COLO829 (cell line): ENCODE measurements at places on chromosomes 2 and 18.
A peak's percentile ranks its signal among the peaks of the same experiment; 100 is the strongest.

GRCh38 chr2:199057936-199058335, 399.8 kb downstream of the SATB2 start:
- DNase-seq = no peak

- no peak for DNase-seq
Observed at GRCh38 chr2:120804459-120804858, 68.8 kb downstream of the GLI2 start.

GRCh38 chr2:48221846-48222516, 308.0 kb upstream of the STON1 start:
- no peak for DNase-seq

DNA sequence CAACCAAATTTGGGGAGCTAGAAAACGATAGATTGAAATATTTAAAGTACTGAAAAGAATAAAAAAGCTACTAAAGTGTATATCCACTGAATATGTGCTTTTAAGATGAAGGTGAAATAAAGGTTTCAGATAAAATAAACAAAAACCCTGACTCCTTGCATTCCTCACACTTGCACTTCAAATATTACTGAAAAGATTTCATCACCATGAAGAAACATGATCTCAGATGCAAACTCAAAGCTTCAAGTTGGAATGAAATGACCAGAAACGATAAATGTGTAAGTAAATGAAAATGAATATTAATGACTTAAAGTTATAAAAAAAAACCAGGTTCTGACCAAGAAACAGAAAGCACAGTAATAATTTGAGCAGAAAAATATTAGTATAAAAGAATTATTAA, 1246.0 kb upstream of the ACVR2A start:
- DNase-seq = no peak

DNA sequence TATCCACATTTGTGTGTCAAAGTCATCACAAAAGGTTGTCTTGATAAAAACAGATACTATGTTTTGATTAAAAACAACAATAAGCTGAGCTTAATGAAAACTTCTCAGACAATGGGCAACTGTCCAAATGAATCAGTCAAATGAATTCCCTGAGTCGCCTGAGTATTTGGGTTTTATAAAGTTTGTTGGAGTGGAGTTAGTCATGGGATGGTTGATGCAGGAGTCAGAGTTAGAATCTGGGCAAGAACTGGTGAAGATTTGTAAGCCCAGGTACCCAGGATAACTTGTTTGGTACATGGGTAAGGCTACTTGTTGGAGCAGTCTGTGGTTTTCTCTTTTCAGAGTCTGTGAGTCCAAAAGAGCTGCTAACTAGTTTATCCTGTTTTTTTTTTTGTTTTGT, 34.4 kb upstream of the RAPGEF4 start:
- DNase-seq = peak; percentile 34

GRCh38 chr2:136486115-136486514, 279.2 kb upstream of the THSD7B start:
- no peak for DNase-seq

DNA sequence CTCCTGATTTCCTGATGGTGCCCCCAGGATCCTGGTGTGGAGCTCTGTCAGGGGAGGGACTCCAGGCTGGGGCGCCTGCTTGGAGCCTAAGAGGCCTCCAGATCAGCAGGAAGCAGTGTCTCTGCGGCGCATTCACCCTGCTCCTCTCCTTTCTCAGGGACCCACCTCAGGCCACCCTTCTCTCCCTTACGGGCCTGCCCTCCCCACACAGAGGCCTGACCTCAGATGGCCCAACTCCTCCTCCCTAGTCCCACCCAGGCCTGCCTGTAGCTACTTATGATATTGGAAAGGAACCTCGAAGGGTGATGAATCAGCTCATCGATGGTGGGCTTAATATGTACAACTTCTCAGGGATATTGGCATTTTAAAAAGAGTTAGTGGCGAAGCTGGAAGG, 10.6 kb downstream of the TMEM37 start:
- no peak for DNase-seq

DNA sequence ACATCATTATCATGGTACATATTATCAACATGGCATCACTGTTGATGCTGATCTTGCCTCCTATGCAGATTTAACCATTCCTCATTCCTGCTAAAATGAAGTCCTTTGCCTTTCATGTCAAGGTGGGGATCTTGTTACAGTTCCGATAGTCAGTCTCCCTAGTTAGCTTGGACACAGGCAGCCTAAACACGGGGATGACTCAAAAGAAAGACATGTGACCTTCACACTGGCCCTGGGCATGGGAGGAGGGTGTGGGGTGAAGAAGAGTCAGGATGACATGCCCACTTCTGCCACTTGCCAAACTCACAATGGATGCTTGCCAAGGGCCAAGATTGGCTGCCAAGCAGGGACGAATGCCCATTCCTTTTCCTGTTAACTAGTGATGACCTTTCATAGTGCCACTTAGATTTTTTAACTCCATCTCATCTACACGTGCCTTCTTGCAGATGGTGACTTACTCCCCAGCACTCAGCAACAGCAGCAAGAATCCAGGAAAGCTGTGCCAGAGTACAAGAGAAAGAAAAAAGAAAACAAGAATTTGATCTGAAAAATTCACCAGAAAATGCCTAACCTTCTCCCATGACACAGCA, 13.9 kb upstream of the SLC1A4 start:
- DNase-seq = peak; percentile 69

GRCh38 chr2:102034683-102035548, 43.2 kb downstream of the IL1R2 start:
- DNase-seq = no peak

GRCh38 chr2:70705160-70705850, 62.7 kb downstream of the ADD2 start:
- no peak for DNase-seq

DNA sequence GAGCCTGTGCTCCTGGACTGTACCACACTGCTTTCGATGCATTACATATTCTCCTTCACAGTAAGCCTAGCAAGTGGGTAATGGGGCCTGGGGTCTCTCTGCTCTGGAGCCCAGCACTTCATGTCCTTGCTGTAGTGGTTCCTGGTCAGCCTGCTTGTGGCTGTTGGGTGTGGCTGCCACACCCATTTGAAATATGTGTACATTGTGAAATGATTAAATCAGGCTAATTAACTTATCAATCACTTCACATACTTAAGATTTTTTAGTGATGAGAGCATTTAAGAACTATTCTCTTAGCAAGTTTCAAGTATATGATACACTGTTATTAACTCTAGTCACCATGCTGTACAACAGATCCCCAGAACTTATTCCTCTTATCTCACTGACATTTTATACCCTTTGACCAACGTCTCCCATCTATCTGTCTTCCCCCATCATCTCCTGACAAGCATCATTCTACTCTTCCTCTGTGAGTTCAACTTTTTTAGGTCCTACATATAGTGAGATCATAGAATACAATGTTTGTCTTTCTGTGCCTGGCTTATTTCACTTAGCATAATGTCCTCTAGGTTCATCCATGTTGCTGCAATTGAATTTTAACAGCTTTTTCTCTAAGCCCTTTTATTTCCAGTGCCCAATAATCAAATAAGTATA, 92.1 kb downstream of the LYPD6 start:
- DNase-seq = no peak

DNA sequence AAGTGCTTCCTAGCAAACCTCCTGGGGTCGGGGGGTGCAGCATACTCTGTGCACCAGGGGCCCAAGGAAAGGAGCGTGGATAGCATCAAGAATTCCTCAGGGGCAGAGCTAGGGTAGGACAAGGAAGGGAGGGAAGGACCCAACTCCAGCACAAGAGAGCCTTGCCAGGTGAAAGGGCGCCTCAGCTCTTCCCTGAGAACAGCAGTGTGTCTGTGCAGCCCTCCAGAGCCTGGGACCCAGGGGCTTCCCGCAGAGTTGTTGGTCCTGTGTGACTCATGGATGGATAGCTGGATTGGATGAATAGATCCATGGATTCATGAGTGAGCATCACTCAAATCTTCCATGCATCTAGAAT, 175.4 kb downstream of the SMAD2 start:
- DNase-seq = no peak

GRCh38 chr2:33441235-33441810, 35.1 kb upstream of the RASGRP3 start:
- DNase-seq = peak; percentile 63

DNA sequence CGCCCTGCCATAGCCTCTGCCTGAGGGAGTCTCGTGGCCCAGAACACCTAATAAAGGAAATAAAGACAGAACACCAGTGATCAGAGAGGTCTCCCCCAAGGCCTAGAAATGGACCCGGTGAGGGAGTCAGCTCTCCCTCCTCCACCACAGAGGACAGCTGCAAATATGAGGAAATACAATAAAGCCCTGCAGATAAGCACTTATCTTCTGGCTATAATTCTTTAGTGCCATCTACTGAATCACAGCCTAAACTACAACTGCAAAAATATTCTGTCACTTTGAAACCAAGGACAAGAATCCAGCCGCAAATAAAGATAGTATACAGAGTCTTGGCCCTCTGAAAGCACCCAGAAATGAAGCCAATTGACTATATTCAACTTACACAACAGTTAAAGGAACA, 42.4 kb upstream of the TACR1 start:
- DNase-seq = no peak

DNA sequence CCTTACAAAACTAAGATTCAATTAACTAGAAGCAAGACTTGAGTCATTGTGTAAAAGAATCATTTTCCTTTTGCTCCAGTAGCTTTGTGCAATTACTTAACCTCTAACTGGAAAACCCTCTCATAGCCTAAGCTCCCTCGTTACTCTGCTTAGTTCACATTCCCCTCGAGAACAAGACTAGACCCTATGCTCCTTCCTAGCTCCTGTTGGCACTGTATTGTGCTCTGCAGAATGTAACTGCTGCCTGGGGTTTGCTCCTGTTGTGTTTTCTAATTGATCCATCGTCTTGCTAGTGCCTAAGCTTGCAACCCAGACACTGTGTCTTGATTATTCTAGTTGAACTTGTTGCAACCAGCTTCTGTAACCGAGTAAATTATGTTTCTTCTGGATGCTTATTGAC, 347.0 kb downstream of the ZNF804A start:
- no peak for DNase-seq

GRCh38 chr2:219291910-219292490, 12.8 kb downstream of the DNAJB2 start:
- DNase-seq = no peak

- DNase-seq = no peak
Observed at GRCh38 chr18:2776601-2777000, 70.2 kb upstream of the EMILIN2 start.

DNA sequence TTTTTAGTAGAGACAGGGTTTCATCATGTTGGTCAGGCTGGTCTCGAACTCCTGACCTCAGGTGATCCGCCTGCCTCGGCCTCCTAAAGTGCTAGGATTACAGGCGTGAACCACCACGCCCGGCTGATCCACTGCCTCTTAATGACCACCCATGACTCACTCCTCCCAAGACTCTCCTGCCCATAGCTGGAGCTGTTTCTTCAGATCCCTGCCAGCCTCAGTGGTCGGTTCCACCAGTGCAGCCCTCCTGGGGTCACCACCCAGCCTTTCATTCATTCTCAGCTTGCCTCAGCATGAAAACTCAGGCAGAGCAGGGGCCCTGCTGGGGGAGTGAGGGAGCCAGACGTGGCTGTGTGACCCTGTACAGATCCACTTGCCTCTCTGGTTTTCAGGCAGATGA, 12.5 kb downstream of the KCNIP3 start:
- DNase-seq = no peak

DNA sequence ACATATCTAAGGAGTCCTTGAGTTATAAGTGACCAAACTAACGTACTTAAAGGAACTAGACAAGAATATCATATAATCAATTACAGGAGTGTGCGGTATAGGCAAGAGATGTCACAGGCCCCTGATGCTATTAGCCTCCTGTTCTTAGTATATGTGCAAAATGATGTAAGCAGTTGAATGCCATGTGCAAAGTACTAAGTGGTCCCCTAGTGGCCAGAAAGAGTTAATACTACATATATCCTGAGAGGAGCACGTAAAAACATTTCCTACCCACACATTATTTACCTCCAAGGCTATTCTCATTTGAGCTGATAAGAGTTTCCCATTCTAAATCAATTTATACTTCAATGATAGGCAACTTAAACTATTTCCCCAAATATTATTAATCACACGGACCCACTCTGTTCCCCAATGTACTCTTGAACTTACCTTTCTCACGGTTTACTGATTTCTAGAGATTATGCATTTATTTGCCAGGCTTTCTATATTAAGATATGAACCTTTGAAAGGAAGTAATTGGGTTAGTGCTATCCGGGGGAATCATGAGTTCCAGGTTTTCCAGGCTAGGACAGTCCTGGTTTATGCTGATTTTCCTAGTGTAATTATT, 158.0 kb upstream of the KLHL14 start:
- peak; percentile 39 for DNase-seq

DNA sequence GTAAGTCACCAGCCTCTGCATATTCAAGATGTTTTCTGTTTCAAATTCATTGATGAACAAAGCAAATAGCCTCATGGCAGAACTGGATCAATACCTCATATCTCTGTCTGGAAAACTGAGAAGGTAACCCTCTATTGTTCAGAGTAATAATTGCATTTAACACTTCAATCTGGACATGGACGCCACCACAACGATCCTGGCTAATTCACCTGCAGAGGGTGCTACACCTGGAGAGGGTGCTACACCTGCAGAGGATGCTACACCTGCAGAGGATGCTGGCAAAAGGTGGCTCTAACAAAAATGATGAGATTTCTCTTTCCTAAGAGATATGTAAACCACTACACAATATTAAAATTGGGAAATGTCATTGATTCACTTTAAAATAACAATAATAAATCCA, 183.1 kb upstream of the HNRNPA3 start:
- no peak for DNase-seq

GRCh38 chr2:155498106-155498505, 799.6 kb downstream of the KCNJ3 start:
- DNase-seq = no peak

DNA sequence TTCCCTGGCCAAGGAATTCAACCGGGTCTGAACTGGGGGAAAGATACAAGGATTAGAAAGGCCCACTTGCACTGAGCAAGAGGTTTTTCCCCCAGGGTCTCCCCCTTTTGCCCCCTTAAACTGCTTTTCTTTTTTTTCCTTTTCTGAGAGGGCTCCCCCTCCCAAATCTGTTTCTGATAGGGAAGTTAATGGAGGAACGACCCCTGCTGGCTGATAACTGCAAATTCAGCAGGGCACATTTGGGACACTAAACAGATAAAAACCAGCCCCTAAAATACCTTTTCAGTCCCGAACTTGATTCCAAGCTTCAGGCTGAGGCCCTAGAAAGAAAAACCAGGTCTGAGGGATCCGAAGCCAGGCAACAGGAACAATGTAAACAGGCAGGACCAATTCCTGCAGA, 1012.4 kb upstream of the CRIM1 start:
- no peak for DNase-seq

GRCh38 chr2:160042054-160042453, 20.4 kb downstream of the PLA2R1 start:
- DNase-seq = no peak

DNA sequence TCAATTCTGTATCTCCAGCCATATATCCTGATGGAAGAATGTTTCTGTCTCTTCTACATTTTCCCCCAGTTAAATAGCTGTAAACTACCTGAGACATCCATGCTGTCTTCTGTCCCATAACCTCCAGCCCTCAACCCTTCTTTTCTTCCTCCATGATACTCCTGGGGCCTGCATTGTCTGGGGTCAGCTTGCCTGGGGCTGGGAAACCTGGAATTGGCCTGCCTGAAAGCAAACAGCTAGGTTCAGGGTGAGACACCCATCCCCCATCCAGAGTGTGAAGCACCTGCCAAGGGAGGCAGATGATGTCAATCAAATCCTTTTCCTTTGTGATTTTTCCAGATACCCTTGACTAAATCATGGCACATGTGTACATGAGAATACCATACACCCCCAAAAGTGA, 313.7 kb upstream of the MGAT5 start:
- DNase-seq = no peak

GRCh38 chr2:84830095-84830494, 50.8 kb downstream of the TRABD2A start:
- DNase-seq = no peak
